GM13977 (cell line): ENCODE measurements at places on chromosomes 6 and 20.

DNA sequence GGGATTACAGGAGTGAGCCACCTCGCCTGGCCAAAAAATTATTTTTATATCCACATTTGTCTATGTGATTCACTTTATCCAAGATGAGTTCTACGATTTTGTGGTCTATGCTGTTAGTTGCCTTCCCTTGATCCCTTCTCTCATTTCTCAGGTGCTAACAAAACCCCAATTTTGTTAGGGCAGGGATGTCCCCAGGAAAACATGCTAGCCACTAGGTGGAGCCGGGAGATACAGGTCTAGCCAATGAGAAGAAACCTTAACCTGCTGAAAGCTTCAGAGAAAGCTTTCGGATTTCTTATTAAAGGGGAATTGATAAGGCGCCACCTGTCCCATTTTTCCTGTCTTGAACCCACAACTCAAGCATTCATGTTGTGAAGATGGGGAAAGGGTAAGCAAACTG is 167.4 kb upstream of the OLIG3 start:
- no peak for DNase-seq

GRCh38 chr20:5092765-5093339 is 26.9 kb downstream of the PCNA start:
- no peak for DNase-seq

- no peak for DNase-seq
Measured at GRCh38 chr20:1694672-1695071, 37.1 kb upstream of the SIRPG start.

DNA sequence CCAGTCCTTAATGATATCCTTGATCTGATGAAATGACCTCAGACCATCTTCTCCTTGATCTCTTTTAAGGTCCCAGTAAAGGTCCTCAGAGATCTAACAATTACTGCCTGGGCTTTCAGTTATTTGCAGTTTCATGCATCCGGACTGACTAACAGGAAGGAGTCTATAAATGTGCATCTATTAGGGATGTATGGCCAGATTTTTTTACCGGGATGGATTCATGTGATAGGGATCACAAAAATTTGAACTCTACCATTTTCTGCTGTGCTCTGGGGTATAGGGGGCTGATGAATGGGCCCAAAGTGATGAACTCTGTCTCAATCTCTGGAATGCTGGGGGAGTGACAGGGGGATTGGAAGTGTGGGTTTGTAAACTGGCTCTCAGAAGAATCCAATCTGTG is 36.2 kb upstream of the SCUBE3 start:
- no peak for DNase-seq

DNA sequence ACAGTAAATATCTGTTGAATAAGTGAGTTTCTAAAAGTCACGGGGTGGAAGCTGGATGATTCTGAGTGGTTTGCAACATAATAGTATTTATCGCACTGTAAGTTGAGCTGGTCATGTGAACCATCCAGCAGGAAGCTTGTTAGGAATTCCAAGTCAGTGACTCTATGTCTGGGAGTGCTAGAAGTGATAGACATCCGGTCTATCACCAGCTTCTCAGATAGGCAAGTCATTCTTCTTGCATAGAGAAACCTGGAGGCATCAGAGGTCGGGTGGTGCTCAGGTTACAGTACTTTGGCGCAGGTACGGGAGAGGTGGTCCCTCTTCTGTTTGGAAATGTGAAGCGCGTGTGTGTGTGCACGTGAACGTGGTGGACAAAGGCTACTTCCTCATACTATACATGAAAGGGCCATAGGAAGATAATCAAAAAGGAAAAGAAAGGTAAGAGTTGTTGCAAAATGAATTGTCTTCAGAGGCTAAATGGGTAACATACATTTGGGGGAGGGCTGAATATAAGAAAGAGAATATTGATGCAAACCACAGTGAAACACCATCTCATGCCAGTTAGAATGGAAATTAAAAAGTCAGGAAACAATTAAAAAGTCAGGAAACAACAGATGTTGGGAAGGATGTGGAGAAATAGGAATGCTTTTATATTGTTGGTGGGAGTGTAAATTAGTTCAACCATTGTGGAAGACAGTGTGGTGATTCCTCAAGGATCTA is 299.3 kb upstream of the ZFP64 start:
- DNase-seq, result no peak

DNA sequence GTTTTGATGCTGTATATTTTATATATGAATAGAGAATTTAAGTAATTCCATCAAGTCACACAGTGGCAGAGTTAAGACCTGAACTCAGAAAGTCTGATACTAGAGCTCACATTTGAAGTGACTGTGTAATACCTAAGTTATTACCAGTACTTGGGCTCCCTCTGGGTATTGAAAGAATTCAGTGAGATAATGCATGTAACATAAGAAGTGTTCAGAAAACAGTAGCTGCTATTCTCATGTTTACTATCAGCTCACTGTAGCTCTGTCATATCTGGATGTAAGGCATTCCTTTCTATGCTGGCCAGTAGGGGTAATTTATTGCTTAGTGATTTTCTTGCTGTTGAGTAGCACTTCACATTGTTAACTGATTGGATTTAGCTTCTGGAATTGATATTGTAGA is 44.6 kb downstream of the NKX2-4 start:
- no peak for DNase-seq

DNA sequence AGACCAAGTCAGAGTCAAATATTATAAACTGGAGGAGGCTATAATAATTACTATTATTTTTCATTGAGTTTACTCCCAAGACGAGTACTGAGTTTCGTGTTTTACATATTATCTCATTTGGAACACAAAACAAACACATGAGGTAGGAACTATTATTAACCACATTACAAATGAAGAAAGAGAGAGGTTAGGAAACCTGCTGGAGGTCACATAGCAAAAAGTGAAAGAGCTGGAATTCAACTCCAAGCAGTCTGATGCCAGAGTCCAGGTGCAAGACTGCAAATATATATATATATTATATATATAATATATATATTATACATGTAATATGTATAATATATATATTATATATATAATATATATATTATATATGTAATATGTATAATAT is 7.3 kb downstream of the RNF24 start:
- no peak for DNase-seq

- DNase-seq, result no peak
Measured at GRCh38 chr6:26362836-26363220, 2.2 kb upstream of the BTN3A2 start.

GRCh38 chr20:63264519-63264918 is 8.1 kb upstream of the ARFGAP1 start:
- DNase-seq, result no peak

DNA sequence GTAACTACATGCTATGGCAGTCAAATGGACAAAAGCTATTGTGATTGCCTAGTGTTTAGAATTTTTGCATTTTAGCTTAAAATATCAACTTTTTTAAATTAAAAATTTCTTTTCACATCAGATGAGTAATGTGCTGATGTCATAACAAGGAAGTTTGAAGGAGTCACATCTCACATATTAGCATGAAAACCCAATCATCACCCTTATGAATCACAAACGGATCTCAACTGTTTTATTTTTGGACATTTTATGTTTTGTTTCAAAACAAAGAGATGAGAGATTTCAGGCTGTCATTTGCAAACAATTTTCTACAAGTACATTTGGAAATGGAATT is 53.6 kb upstream of the TRERF1 start:
- no peak for DNase-seq

DNA sequence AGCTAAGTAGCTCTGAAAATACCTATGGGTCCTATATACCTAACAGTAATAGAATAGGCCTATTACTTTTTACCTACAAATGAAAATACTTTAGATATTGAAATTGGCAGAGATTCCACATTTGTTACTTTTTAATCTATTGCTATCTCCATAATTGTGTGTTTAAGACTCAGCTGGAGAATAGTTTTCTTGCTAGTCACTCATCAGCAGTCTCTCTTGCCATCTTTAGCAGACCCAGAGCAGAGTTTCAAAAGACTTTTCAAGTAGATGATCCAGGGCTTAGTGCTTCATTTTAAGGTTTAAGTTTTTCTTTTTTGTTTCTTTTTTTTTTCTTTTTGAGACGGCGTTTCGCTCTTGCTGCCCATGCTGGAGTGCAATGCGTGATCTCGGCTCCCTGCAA is 12.9 kb downstream of the ANKS1A start:
- DNase-seq, result no peak
